ENCODE measurements at places on chromosomes 5 and 9.

DNA sequence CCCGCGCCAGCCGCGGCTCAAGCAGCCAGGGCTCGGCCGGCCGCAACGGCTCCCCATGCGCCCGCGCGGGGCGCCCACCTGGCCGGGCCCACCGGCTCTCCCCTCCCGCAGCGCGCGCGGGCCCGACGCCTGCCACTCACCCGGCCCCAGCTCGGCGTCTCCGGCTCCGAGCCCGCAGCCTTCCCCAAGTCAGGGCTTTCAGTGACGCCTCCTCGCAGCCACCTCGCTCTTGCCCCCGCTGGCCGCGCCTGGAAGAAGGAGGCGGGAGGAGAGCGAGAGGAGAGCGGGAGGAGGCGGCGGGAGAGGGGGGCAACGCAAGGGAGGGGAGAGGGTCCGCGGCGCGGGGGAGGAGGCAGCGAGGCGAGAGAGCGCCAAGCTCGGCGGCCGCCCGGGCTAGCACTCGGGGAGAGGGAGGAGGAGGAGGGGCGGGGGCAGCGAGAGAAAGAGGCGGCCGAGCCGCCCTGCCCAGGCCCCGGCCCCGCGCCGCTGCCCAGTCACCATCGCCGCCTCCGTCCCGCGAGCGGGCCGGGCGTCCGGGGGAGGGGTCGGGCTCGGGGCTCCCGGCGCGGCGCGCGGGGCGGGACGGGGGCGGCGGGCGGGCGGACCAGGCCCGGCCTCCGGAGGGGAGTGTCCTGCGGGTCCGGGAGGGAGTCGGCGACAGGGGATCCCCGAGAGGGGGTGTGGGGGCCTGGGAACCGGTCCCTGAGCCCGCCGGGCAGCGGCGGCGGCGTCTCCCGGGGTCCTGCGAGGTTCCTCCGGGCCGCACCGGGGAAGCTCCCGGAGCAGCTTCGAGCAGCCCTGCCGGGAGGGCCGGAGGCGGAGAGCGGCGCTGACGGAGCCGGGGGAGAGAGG lies at the start of gene LHFPL2:
TSS of gene LHFPL2 (minus strand) at position 414 of the 852 bp plus-strand sequence. CDS start 138,559 bp downstream, outside the sequence.
- no peak for DNase-seq

DNA sequence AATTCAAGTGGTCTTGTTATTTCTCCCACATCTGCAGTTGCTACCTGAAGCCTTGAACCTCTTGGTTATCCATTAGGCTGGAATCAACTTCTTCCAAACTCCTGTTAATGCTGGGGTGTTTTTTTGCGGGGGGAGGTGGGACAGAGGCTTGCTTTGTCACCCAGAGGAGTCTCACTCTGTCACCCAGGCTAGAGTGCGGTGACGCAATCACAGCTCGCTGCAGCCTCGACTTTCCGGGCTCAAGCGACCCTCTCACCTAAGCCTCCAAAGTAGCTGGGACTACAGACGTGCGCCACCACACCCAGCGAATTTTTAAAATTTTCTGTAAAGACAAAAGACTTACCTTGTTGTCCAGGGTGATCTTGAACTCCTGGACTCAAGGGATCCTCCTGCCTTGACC lies 4.4 kb downstream of the SCGB3A1 start:
- no peak for DNase-seq

DNA sequence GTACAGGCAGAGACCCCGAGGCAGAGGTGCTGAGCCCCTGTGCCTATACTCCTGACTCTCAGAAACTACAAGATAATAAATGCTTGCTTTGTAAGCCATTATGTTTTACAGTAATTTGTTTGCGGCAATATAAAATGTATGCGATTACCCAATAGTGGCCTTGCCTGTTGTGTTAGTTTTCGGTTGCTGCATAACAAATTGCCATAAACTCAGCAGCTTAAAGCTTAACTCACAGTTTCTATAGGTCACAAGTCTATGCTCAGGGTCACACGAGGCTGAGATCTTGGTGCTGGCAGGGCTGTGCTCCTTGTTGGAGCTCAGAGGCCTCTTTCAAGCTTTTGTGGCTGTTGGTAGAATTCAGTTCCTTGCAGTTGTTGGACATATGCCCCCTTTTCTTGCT lies 114.8 kb downstream of the COL23A1 start:
- DNase-seq, result no peak

GRCh38 chr5:171713152-171713551 lies 72.5 kb upstream of the SMIM23 start:
- DNase-seq, result no peak

DNA sequence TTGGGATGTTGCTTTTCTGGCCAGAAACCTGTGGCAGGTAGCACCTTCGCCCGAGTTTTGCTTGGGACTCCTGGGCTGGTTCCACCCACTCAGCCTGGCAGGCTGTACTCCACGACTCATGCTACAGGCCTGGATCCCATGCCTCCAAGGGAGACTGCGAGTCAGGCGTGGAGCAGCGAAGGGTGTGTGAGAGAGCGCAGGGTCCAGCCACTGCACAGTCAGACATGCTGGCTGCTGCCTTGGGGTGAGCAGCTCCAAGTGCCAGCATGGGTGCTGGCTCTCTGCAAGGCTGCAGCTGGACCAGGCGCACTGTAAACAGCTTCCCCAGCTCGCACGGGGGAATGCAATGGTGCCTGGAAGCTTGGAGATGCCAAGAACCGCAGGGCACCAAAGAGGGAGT lies 249.6 kb upstream of the EDIL3 start:
- DNase-seq, result no peak

- no peak for DNase-seq
Measured at GRCh38 chr9:36637491-36638270, 65.0 kb downstream of the MELK start.

DNA sequence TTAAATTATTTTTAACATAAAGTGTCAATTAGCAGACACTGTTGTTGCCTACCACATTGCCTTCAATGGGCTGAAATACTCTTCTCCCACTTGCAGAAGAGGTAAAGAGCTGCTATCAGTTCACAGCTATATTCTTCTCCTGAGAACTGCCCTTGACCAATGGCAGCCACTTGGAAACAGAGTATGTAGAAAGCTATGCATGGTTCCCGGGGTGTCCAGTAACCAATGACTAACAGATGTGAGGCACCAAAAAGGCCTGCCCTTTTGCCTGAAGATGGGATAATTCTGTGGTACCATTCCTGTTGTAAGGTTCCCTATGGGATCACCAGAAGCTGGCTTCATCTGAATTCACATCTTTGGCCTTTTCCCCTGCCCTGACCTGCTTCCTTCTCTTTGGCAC lies 181.4 kb upstream of the MAP3K1 start:
- no peak for DNase-seq

GRCh38 chr5:147455822-147456450 lies 53.9 kb downstream of the DPYSL3 start:
- DNase-seq, result no peak

Data from H54 (cell line).